Stimulated activated CD8-positive, alpha-beta memory T cell treated with anti-CD3 and anti-CD28 coated beads, Interleukin-7, amount 100 ng/mL, for 1 hour (primary cell): ENCODE measurements at places on chromosomes 6 and 20.

GRCh38 chr20:18144541-18145099 lies 7.0 kb downstream of the KAT14 start:
- no peak for DNase-seq

DNA sequence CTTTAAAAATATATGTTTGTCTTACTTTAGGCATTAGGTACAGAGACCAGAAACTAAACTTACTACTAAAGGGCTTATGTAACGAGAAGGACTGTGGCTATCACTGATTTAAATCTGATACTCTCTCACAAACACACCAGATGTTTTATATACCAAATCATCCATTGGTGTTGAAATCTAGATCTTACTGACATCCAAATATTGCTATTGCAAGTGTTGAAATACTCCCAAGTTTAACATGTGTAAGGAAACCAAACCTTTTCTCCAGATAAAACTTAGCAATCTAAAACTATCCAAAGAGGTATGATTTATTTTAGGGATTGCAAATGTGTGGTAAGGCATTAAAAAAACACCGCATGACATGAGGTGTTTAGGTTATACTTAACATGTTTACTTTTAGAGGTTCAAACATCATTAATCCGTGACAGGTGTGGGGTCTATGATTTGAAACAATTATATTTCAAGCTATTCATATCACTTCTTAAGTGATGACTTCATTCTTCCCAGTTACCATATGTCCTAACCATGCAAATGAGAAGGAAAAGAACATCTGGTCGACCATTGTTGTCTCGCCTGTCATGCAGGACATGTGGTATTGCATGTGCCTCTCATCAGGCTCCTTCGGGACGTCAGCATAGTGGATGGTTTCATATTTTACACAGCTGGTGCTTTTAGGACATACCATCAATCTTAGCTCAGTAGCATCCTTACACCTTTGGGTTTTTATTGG lies 168.3 kb upstream of the SPACA1 start:
- no peak for DNase-seq

- no peak for DNase-seq
Measured at GRCh38 chr6:112485827-112486212, 138.7 kb downstream of the RFPL4B start.

GRCh38 chr6:34851361-34851760 lies 36.5 kb downstream of the TAF11 start:
- no peak for DNase-seq

DNA sequence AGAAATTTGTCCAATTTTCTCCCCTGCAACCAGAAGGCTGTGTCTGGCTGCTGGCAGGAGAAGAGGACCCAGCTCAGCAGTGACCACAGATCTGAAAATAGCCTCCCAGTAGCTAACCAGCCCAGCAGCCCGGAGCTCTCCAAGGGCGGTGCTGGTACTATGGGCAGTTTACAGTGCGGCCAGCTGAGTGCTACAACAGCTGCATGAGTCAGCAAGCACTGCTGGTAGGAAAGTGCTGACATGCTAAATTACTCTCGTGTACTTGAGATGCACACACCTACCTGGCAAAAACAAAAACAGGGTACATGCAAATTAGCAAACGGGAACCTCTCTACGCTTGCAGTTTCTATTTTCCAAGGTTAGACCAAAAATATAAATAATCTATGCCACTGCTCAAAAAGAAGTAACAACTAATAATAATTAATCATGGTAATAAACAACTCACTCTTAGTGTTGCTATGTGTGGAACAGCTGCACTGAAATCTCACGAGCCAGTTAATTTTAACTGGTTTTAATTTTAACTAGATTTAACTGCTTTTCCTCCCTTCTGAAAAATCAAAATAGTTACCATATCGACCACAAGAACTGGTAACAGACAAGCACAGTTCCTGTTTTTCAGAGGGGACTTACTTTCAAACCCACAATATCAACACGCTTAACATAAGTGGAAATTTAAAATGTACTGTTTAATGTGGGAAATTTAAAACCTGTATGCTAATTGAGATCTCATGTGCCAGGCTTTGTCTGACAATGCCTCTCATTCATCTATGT lies 10.8 kb downstream of the BACH2 start:
- DNase-seq, result no peak

DNA sequence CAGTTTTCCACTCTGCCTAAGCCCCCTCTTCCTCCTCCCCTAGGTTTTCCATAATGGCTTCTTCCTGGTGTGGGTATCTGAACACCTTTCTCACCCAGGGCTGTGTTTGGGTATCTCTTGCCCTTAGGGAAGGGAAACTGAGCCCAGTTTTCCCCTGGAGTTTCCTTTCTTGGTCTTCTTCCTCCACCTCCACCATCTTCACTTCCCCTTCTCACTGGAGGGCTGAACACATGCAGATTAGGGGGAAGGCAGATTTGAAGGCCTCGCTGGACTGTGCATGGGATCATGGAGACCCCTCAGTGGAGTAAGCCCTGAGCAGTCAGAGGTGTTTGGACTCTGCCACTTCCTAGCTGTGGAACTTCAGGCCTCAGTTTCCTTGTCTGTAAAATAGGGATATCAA lies 27.8 kb downstream of the FOXP4 start:
- no peak for DNase-seq

- no peak for DNase-seq
Measured at GRCh38 chr20:1509237-1509636, 18.0 kb upstream of the SIRPB2 start.

DNA sequence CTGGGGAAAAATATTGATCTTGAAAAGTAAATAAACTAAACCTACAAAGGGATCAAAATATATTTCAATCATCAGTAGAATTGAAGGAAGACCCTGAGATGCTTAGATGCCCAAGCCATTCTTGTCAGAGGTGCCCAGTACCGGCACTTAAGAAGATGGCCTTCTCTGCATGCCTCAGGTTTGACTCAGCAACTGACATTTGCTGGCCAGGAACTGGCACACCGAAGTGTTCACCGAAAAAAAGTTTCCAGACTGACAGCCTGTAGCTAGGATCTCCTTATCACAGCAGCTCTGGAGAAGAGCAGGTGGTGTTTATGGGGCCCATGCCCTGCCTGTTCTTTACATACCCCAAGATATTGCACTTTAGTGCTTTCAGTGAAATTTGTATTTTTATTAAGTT lies 203.2 kb downstream of the MOXD1 start:
- no peak for DNase-seq

GRCh38 chr6:157229132-157229618 lies 94.1 kb downstream of the TMEM242 start:
- no peak for DNase-seq
